ENCODE measurements at places on chromosomes 2 and 18.
A peak's percentile ranks its signal among the peaks of the same experiment; 100 is the strongest.

DNA sequence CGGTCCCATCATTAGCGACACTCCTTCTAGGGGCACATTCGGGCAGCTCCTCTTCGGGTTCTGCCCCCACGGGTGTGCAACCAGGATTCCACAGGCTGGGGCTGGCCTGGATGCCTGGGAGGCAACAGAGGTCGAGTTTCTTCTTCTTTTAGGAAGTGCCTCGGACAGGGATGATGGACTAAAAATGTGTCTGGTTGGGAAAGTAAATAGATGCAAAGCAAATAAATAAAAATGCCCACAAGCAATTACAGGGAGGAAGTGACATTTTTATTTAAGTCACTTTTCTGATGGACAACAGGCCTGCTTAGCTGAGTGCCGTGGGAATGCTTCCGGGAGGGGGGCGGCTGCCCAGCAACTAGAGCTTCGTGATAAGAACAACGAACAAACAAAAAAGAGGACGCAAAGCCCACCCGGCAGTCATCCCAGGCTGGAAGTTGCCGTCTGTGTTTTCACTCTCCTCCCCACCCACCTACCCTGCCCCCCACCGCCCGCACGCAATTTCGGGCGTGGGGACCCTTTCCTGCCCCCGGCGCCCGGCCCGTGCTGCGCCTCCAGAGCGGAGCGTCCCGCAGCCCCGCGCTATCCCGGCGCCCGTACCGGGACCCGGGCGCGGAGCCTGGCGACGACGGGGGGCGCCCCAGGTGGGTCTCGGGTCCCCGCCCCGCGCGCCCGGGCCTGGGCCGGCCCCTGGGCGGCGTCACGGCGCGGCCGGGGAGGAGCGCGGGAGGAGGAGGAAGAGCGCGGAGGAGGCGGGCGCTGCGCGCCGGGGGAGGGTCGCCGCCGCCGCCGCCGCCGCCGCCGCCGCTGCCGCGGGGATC lies 412 bp upstream of the NCK2 start:
- peak; percentile 68 for DNase-seq

DNA sequence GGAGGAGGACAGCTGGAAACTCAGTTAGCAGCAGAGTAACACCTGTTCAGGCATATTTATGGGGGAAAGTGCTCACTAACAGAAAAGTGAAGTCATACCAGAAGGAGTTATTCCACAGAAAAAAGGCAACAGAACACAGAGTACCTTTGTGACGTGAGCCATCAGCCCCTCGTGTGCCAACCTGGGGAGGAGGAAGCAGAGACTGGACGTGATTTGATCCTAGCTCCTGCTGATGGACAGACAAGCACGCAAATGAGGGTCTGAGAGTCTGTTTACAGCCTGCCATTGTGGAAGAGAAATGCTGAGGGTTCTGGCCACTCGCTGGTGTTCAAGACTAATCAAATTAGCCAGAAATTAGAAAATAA lies 120.7 kb downstream of the ZNF521 start:
- DNase-seq = no peak

DNA sequence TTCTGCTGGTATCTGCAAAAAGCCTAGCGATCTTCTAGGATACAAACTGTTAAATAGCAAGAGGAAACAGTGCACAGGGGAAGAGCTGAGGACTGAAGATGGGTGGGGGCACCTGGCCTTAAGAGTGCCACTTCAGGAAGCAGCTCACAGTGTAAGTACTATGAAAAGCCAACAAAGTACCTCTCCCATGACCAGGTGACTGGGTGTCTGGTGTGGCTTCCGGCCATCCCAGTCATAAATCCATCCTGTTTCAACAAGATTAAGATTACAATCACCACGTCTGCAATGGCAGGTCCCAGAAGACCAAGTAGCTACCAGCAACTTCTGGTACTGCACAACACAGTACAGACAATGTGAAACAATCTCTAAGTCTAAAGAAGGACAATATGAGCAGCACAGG lies 15.9 kb downstream of the ERFE start:
- DNase-seq = no peak

DNA sequence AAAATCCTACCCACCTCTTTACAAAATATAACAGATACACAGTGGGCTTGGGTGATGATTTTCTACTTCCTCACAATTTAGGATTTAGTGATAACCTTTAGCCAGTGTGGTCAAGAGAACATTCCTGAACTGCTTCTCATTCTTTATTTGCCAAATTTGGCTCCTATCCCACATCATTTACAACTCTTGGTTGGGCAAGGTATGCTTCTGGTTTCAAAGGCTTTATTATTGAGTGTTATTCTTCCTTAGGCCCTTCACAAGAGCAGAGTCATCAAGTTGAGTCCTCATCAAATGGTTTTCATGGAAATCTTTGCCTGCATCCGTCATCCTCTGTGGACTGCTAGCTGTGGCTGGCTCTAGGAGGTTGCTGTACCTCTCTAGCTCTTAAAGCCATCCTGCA lies 472.0 kb upstream of the ETAA1 start:
- no peak for DNase-seq

- DNase-seq = no peak
Observed at GRCh38 chr2:10814142-10814541, 1.6 kb upstream of the PDIA6 start.

- DNase-seq = no peak
Observed at GRCh38 chr2:169330555-169331198, 31.7 kb downstream of the LRP2 start.

DNA sequence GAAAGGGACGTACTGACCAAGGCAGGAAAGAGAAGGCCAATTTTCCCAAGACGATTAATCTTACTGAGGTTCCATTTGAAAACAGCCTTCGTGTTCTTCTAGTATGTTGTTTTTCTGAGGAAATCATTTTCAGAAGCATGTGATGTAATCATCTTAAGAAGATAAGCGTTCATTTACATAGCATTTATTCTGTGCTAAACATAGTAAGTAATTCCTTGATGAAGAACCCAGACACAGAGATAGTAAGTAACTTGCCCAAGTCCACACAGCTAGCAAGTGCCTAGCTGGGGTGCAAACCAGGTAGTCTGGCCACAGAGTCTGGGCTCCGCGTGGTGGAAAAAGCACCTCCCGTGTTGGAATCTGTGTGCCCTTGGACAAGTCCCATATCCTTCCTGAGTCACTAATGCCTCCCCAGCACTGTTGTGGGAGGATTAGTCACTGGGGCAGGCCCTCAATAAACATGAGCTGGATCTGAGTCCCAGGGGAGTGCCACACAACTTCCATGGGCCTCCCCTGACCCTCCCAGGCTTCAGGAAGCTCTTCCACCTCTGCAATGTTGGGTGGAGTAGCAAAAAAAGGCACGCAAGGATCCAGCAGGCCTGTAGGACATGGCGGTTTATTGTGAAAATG lies 26.9 kb upstream of the ASAP2 start:
- no peak for DNase-seq

GRCh38 chr2:50401772-50402653 lies 629.9 kb downstream of the NRXN1 start:
- no peak for DNase-seq

DNA sequence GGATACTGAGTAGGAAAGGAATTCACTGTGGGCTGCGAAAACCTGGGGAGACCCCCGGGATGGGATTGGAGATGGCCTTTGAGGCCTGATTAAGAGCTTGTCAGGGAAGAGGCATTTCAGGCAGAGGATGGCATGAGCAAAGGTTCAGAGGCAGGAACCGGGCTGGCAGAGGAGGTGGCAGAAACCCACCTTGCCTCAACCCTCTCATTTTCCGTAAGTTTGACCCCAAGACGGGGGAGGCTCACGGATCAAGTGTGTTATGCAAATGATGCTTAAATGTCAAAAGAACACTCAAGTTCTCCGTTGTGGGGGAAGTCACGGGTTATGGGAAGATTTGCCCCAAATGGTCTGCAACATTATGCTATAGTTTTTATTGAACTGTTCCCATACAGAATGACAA lies 88.3 kb downstream of the MYCN start:
- DNase-seq = no peak

DNA sequence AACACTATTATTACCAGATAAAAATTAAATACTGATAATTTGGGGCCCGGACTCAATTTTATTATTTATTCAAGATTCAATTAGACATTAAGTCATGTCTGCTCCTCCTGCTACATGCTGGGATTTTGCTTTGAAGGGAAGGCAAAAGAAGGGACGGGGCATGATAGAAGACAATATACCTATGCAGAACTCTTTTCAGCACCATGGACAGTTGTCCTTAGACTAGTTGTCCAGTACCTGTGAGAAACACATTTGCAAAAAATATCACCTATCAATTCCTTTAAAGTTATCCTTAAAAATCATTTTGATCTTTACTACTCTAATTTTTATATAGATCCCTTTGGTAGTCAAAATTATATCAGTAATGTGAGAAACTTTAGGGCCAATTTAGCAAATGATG lies 100.2 kb upstream of the SULT1C3 start:
- no peak for DNase-seq

DNA sequence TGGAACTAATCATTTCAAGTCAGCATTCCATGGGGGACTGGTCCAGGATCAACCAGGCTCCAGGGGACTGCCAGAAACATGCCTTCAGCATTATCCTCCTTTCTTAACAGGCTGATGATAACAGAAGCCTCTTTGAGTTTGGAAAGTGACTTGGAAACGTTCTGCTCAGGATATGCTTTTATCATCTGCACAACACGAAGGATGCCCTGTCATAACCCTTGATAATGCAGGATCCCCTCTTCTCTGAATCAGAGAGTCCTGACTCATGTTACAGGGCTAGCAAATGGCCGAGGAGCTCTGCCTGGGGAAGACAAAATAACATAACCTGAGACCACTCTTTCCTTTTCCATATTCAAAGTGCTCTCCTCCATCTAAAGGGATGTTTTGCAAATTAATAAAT lies 6.7 kb downstream of the SCYGR3 start:
- DNase-seq = no peak

DNA sequence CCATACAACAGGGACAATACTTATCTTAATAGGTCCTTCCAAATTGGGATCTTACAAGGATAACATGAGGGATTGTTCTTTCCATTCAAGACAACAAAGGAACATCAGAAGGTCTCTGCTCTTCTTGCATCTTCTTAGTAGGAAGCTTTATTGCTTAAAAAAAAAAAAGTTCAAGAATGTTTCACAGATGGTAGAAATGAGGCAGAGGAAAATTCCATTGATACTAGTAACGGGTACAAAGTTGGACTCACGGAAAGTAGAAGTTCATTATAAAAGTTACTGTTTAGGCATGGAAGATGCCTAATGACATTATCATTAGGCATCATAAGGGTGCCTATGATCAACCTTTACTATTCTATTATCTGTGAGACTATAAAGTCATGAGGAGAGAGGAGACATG lies 136.2 kb downstream of the LAMA3 start:
- DNase-seq = no peak

DNA sequence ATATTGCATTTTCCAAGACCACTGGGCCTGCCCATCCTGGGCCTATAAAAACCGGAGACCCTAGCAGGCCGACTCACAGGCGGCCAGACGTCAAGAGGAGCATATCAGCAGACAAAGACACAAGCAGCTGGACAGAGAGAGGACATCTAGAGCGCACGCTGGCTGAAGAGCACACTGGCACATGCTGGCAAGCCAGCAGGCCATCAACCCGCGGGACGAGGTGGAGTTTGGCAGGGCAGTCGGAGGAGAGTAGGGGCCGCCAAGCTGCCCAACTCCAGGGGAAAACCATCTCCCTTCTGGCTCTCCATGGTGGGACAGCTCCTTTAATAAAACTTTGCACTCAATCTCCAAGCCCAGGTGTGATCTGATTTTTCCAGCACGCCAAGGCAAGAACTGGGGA lies 36.6 kb upstream of the RAB27B start:
- no peak for DNase-seq

DNA sequence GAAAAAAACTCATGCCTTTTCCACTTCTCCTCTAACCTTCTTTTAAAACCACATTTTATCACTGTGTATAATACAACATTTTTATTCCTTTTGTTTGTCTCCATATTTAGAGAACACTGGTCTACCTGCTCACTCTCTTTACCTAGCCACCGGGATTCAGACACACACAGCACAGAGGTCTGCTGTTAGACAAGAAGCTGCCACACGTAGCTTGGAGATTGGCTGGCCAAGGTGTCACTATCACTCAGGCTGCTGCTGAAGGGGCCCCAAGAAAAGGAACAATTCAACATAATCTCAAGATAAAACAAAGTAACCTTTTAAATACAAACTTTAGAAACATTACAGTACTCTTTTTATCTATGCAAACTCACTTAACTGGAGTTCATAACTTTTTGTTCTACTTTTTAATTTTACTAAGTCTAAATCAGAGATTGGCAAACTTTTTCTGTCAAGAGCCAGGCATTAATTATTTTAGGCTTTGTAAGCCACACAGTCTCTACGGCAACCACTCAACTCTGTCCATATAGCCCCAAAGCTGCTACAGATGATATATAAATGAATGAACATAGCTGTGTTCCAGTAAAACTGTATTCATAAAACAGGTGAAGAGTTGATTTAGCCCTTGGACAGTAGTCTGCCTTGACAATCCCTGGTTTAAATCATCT lies 25.8 kb downstream of the FEZ2 start:
- DNase-seq = no peak

DNA sequence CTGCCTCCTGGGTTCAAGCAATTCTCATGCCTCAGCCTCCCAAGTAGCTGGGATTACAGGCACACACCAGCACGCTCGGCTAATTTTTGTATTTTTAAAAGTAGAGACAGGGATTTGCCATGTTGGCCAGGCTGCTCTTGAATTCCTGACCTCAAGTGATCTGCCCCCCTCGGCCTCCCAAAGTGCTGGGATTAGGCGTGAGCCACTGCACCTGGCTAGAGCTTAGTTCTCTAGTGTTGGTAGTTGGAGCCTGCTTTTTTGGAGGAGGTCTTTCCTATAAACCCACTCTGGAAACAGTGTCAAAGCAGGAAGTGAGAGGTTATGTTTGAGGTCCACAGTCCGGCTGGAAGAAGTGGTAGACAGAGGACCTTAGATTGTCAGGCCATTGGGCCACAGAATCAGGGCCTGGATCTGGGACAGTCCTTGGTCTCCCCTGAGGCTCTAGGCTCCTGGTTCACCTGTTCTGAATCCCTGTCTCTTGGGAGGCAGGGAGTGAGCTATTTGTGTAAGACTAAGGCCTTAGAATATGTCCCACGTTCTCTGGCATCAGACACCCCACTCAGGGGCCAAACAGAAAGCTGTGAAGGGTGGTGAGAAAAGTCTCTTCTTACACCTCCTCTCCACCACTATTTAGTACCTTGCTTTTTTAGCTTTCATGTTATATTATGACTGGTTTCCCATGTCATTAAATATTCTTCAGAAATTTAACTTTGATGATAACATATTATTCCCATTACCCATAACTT lies 34.5 kb downstream of the PCBP1 start:
- no peak for DNase-seq
